Bronchial epithelial cell (primary cell): ENCODE measurements at places on chromosomes 5 and 9.

DNA sequence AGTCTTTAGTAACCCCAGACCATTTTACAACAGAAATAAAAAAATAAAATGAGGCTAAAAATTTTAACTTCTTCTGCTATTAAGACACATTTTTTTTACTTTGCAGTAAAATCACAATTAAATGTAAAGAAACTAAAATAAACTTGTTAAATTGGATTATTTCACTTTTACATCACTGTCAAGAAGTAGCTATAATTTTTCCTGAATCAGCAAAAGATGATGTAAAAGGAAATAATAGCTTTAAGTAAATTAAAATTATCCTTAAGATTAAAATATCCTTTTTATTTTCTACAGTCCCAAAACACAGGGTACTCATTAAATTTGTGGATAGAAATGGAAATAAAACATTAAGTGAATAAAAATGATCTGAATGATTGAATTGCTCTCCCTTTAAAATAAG, 44.5 kb downstream of the TMEM232 start:
- no peak for DNase-seq

DNA sequence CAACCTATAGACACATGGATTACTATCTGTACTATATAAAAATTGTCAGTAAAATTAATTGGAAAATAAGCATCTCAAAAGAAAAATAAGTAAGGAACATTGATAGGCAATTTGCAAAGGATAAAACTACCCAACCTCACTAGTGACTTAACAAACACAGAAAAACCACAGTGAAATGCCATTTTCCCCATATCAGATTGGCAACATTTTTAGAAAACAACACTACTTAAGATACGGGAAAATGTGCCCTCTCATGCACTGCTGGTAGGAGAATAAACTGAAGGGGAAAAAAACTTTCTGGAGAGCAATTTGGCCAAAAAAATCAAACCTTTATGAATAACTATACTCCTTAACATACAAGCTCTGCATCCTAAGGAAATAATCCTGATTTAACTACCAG, 254.0 kb downstream of the DEPDC1B start:
- no peak for DNase-seq

DNA sequence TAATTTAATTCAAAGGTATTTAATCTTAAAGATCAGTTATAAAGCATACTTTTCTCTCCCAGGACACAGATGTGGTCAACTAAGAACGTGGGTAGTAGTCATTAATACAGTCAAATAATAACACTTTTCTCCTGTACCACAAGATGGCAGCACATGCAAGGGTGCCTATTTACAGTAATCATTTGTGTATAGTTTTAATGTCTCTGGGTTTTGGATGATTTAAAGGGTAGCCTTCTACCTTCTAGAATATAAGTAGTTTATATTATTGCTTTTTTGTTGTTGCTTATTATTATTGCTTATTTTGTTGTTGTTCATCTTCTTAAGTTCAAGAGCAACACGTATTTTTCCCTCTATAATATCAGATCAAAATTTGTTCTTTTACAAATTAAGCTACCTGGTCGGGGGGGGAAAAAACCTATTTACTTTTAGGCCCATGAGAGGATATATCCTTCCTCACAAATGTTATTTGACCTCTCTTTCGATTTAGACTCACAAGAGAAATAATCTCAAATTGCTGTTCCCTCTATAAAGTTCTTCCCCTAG, 59.6 kb upstream of the SLC27A6 start:
- peak; percentile 56 for DNase-seq

DNA sequence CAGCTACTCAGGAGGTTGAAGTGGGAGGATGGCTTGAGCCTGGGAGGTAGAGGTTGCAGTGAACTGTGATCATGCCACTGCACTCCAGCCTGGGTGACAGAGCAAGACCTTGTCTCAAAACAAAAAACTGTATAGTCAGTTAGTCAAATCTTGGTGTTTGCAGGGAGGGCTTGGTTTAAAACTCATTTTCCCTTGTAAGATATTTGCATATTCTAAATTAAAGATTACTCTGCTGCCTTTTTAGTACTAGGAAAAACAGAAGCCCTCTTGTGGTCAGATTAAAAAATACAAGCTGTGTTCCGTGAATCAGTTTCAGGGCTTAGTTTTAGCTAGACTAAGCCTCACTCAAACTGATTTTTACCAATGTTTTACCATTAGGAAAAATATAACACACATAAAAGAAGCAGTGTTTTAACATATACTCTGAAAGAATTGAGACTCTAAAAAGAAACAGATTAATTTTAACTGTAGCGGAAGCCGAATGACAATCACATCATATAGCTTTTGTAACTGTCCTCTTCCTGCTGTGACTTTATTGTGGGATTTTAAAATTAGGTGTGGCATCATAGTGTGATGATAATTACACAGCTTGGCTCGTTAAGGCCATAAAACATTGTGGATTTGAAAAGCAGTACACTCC, 84.9 kb upstream of the BASP1 start:
- DNase-seq: peak; percentile 46

- DNase-seq: no peak
Measured at GRCh38 chr5:55895346-55895745, 44.2 kb downstream of the IL31RA start.
